ENCODE measurements at places on chromosomes 16 and 17.

DNA sequence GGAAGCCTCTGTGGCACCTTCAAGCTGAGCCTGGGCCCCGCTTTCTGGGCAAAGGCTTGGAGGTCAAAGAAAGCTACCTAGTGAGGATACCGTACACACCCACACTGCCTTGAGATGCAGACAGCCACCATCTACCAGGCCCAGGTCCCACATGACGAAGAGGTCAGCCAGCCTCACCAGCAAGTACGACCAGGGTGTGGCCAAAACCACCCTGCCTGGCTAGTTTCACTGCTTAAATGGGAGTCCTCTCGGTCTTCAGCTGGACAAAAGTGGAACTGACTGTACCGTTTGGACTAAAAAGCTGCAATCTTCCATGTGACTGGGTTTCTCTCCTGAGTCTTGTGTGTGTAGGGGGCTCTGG, 21.6 kb downstream of the VASN start:
- no peak for DNase-seq

- DNase-seq: no peak
Measured at GRCh38 chr16:78552716-78553115, 453.3 kb downstream of the WWOX start.

GRCh38 chr16:12527071-12527470, 276.6 kb downstream of the CPPED1 start:
- no peak for DNase-seq

- DNase-seq: no peak
Measured at GRCh38 chr16:22370038-22370820, 4.2 kb downstream of the CDR2 start.

GRCh38 chr16:67248401-67249177, at the start of gene SLC9A5:
SLC9A5 (plus strand) TSS chr16:67248979; CDS start chr16:67249015, 36 bp downstream.
- no peak for DNase-seq

GRCh38 chr16:23862556-23862955, 26.8 kb downstream of the PRKCB start:
- DNase-seq: no peak

Measured in left renal pelvis (tissue), 4 donors.